ENCODE measurements at places on chromosomes 11 and 22.
A peak's percentile ranks its signal among the peaks of the same experiment; 100 is the strongest.

- DNase-seq, result no peak
These were observed 4.7 kb downstream of the ACY3 start for GRCh38 chr11:67645521-67646461.

- no peak for DNase-seq
These were observed 555.9 kb downstream of the MIAT start for GRCh38 chr22:27213294-27213693.

DNA sequence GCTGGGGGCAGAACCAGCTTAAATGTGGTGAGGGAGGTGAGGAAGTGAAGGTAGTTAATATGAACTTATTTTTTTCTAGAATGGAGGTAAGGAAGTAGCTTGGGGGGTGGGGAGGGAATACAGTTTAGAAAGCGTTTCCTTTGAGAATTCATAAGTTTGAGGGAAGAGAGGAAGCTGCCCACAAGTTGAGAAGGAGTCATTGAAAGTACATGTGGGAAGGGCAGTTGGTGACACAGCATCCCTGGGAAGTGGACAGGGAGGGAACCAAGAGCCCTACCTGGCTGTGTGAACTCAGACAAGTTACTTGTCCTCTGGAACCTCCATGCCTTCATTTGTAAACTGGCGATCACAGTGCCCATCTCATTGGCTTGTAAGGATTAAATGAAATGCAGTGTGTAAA lies 125.9 kb upstream of the SPON1 start:
- DNase-seq, result no peak

DNA sequence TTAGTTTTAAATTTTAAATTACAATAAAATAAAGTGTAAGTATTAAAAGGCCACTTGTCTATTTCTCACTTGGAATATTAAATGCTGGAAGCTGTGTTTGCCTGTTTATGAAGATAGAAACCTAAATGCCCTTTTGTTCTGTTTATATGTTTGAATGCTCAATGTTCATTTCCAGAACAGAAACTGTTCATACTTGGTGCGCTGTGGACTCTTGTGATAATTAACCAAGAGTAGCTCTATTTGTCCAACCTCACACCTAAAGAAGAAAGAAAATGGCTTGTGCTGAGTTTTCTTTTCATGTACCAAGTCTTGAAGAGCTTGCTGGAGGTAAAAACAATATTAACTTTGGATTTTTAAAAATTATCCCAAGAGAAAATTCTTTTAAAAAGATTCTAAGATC lies 5.7 kb downstream of the C11orf54 start:
- no peak for DNase-seq

DNA sequence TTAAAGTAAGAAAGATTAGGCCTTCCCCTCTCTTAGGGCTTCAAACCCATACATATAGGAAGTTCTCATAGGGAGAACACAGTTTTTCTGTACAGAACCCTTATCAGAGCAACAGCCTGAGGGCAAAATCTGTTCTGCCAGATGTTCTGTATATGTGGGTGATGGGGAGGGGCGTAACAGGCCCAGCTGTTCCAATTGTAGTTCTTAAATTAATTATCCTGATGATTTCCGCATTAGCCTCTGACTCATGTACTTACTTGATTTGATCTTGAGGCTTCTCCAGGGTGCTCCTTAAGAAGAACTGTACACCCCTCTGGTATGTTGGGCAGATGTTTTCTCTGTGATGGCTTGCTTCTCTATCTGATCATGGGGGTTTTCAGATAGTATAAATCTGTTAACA lies 123.1 kb upstream of the C11orf87 start:
- DNase-seq, result peak; percentile 6

- no peak for DNase-seq
These were observed 26.4 kb downstream of the PDE3B start for GRCh38 chr11:14669958-14670357.

DNA sequence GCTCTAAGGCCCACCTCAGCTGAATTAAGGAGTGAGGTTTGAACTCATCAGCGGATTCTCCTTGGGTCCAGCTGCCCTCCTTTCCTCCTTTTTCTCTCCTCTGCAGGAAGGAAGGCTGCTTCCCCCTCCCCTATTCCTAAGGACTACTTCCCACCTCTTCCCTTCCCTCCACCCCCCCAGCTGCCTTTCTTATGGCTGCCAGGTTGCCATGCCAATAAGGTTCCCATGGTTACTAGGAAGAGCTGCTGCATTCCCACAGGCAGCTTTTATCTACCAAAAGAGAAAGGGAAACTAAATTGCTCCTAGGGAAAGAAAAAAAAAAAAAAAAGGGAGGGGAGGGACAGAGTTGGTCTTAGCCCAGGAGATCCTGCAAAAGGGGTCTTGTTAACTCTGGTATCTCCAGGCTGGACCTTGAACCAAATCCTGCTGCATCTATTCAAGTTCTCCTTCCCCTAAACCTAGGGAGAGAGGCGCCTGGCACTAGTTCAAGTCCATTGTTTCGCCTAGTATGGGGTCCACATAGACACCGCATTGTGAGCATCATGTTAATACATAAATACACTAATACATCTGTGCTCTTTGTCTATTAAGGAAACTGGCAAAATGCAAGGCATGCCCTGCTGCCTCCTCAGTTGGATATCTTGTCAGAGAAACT lies 21.2 kb upstream of the FEZ1 start:
- peak; percentile 66 for DNase-seq

- no peak for DNase-seq
These were observed 150.7 kb downstream of the PKNOX2 start for GRCh38 chr11:125315079-125315740.

GRCh38 chr22:24067587-24068376 lies 56.7 kb downstream of the CABIN1 start:
- DNase-seq, result no peak

GRCh38 chr11:47329987-47330931 lies 22.2 kb downstream of the MYBPC3 start:
- DNase-seq, result peak; percentile 30

- no peak for DNase-seq
These were observed 10.2 kb upstream of the NECTIN1 start for GRCh38 chr11:119739021-119739703.

- no peak for DNase-seq
These were observed 492.9 kb upstream of the KIRREL3 start for GRCh38 chr11:127493330-127494022.

DNA sequence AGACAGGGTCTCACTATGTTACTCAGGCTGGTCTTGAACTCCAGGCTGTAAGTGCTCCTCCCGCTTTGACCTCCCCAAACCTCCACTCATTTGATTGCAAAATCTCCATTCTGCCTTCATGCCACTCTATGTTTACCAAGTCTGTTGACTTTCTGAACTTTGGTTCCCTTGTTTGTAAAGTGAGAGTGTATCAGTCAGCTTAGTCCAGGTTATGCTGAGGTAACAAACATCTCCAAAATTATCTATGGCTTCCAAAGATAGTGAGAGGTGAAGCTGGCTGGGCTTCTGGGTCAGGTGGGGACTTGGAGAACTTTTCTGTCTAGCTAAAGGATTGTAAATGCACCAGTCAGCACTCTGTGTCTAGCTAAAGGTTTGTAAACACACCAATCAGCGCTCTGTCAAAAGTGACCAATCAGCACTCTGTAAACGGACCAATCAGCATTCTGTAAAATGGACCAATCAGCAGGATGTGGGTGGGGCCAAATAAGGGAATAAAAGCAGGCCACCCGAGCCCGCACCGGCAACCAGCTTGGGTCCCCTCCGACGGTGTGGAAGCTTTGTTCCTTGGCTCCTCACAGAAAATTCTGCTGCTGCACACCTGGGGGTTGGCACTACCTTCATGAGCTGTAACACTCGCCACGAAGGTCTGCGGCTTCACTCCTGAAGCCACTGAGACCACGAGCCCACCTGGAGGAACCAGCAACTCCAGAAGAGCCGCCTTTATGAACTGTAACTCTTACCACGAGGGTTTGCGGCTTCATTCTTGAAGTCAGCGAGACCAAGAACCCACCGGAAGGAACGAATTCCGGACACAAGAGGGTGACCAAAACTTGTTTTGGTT lies 109.3 kb downstream of the MIAT start:
- DNase-seq, result no peak

GRCh38 chr11:125245299-125245698 lies 80.7 kb downstream of the PKNOX2 start:
- DNase-seq, result peak; percentile 12

- no peak for DNase-seq
These were observed 55.6 kb upstream of the SPTBN2 start for GRCh38 chr11:66784575-66784974.

- no peak for DNase-seq
These were observed 79.3 kb upstream of the SUSD2 start for GRCh38 chr22:24101966-24102365.

GRCh38 chr22:48218889-48219420 lies 1456.5 kb downstream of the TBC1D22A start:
- DNase-seq, result no peak

GRCh38 chr11:35336726-35337125 lies 82.6 kb downstream of the SLC1A2 start:
- no peak for DNase-seq

- DNase-seq, result no peak
These were observed 46.3 kb downstream of the BRD1 start for GRCh38 chr22:49781289-49781782.

- DNase-seq, result no peak
These were observed 156.1 kb downstream of the ST3GAL4 start for GRCh38 chr11:126511475-126512115.

DNA sequence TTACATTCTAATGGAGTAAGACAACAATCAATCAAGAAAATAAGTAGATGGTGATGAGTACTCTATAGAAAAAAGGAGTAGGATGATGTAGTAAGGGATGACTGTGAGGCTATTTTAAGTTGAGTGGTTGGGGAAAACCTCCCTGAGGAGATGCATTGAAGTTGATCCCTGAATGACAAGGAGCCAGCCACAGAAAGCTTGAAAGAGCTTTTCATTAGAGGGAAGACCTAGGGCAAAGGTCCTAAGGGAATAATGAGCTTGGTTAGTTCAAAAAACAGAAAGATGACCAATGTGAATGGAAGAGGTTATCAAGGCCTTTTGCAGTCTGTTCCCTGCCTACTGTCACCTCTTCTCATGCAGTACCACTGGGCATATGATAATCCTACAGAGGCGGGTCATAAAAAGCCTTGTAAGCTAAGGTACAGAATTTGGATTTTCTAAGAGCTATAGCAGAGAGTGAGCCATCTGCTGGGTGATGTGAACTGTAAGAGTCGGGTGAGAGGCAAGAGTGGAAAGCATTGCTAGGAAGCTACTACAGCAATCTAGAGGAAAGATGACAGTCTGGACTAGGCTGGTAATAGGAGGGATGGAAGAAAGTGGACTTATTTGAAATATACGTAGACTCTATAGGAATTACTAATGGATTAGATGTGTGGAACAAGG lies 3.1 kb downstream of the PPP2R1B start:
- DNase-seq, result no peak

- peak; percentile 33 for DNase-seq
These were observed 524 bp upstream of the SLC25A17 start for GRCh38 chr22:40819599-40820140.

GRCh38 chr11:94664346-94664745 lies 97.2 kb downstream of the PIWIL4 start:
- peak; percentile 13 for DNase-seq

DNA sequence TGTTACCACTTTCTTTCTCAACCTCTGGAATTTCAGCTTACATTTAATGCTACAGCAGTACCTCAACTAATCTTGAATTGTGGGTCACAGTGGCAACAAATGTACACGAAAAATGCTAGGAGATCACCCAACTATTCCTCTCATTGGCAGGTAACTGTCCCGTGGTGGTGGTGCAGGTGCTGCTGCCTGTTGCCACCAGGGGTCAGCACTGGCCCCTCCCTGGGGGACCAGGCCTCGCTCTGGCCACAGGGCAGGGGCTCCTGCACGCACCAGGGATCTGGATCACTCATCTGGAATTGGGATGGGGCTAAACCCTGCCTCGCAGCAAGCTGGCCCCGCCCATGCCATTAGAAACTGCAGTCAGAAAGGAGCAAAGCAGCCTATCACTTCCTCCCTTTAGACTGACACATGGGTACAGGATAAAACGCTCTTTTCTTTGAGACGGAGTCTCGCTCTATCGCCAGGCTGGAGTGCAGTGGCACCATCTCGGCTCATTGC lies 6.9 kb upstream of the POLDIP3 start:
- peak; percentile 94 for DNase-seq

DNA sequence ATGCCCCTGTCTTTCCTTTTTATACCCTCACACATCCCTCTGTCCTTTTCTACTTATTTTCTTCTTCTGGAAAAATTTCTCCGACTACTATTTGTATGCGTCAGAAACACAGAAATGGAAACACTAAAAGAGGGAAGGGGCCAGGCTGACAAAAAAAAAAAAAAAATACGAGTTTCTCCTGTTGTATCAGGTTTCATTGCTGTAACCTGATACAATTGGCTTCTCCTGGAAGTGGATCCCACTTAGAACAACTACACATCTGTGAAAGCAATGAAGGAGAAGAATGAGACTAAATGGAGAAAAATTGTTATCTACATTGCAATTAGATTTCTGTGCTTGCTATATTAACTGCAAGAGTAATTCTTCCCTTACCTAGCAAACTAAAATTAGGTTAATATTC lies 393.9 kb downstream of the GUCY1A2 start:
- no peak for DNase-seq

GRCh38 chr11:130858215-130858614 lies 58.1 kb downstream of the SNX19 start:
- no peak for DNase-seq

- DNase-seq, result no peak
These were observed 363.6 kb downstream of the BRD1 start for GRCh38 chr22:49464037-49464436.

GRCh38 chr22:45976254-45977002 lies 534 bp downstream of the WNT7B start:
- DNase-seq, result no peak

GRCh38 chr11:86063536-86063935 lies 5.3 kb downstream of the PICALM start:
- DNase-seq, result no peak

- DNase-seq, result no peak
These were observed 8.8 kb downstream of the MISFA start for GRCh38 chr11:18608376-18608775.

DNA sequence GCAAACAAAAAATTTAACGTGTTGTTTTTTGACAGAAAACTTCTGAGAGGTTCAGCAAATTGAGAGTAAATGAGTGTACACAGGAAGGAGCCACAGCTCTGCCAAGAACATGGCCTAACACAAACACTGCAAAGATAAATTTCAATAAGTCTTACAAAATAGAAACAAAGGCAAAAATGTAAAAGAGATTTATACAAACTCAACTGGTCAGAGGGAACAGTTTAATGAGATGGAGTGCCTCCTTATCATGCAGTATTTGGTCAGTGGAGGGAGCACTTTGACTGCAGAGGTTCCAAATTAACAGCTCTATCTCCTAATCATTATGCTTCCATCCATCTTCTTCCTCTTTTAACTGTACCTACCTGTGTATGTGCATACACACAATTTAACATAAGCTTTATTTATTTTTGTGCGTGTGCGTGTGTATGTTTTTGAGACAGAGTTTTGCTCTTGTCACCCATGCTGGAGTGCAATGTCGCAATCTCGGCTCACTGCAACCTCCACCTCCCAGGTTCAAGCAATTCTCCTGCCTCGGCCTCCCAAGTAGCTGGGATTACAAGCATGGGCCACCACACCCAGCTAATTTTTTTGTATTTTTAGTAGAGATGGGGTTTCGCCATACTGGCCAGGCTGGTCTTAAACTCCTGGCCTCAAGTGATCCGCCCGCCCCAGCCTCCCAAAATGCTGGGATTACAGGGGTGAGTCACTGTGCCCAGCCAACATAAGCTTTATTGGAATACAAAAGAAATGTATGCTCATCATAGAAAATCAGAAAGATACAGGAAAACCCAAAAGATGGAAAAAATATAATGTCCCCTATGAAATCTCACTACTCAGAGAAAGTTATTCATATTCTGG lies 111.9 kb downstream of the MRTFA start:
- DNase-seq, result no peak

- DNase-seq, result no peak
These were observed 1.5 kb upstream of the APOBEC3A start for GRCh38 chr22:38955926-38956325.
